ENCODE measurements at places on chromosomes 3 and 15. TPM values are rescaled to one million over a fixed set of nuclear protein-coding genes. Genes with fewer than 3 reads are reported as not detected.

Gene TMC3
- total RNA-seq = not detected

DNA sequence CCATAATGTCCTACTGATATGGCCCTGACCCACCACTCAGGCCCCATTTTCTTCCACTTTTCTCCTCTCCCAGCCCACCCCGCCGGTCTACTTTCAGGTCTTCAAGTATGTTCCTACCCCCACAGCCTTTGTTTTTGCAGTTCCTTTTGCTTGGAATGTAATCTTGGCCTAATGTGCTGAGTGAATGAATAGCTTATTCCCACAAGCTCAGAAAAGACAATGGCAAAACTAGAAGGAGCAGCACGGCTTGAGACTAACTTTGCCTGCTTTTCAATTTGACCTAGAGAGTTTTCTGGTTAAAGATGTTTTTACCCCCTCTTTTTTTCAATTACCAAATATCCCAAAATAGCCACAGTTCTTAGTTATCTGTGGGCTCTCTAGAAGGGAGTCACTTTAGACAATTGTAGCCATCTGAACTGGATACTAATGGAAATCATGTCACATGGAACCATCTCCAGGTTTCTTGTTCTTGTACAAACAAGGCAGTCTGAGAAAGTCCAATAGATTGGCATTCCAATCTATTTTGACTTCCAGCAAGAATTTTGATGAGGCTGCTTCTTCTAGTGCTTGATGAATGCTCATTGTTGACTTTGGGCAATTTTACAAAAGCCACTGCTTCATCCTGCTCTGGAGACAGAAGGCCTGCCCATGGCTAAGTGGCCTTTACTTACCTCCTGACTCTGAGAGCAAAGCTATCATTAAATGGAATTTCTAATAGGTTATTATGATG is 16.3 kb upstream of the LMCD1 start:
- no peak for DNase-seq

DNA sequence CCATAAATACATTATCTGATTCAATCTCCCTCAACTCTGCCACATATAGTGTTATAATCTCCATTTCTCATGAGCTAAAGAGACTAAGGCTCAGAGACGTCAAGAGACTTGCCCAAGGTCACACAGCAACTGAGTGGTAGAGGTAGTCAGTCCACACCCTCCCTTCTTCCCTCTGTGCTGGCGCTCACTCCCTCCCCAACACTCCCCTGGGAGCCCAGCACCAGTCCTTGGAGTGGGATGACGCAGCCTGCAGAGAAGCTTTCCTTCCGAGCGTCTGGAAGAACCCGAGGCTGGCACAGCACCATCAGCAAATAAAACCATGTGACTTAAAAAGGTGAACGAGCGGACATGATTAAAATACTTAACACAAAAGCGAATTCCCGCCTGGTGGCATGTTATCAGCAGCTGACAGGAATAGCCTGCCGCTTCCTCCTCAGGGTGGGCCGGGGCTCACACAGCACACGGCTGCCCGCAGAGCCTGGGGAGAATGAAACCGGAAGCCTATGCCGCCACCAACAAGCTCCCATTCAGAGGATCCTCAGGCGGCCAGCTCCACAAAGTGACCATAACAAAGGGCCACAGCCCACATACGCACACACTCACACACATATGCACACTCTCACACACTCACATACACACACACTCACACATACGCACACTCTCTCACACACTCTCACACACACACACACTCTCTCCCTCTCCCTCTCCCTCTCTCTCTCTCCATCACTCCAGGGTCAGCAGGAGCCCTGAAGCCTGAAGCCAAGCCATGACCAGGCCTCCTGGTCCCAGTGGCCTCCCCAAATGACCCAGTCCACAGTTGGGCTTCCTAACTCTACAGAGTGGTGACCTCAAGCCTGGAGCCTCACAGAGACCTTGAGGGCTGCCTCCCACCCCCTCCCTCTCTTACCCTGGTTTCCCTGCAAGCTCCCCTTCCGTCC is 120.5 kb downstream of the XXYLT1 start:
- no peak for DNase-seq

- DNase-seq = peak; percentile 18
Observed at GRCh38 chr15:89690276-89691218, at the start of the genes PEX11A and WDR93. PEX11A (minus strand) TSS chr15:89690754; CDS start chr15:89690632, 122 bp downstream. WDR93 (plus strand) TSS chr15:89690811; CDS start chr15:89701747, 10,936 bp downstream.

DNA sequence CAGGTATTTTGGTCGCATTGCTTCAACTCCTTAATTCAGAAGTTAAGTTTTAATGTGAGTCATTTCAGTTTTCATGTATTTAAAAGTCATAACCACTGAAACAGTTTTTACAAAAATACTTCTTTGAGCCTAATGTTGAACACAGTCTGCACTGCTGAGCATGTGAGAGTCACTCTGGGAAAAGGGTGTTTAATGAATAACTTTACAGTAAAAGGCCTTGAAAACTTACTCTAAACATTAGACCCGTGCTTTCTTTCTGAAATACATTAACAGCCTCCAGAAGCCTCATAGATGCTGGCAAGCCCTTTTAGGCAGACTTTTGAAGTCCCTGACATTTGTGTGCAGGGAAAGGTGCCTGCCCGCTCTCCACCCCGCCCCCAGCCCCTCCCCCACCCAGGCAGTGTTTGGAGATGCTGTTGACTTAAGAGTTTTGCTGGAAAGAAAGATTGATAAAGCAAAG is 68.9 kb upstream of the NR2F2 start:
- no peak for DNase-seq

DNA sequence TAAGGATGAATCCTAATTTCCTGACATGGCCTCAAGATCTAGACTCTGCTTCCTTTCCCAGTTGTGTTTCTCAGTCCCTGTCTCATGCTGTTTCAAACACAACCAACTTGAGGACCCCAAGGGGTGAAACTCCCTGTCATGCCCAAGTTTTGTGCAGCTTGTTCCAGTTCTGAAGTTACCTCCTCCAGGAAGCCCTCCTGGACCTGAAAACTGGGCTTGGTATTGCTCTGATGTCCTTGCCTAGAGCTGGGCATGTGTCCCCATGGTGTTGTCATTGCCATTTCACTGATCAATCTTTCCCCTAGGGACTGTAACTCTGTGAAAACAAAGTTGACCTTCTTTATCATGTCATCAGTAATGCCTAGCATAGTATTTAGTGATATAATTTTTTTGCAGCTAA is 6.1 kb upstream of the LMOD3 start:
- DNase-seq = no peak

Gene PRSS50
- total RNA-seq = not detected

Gene MYO5C
- total RNA-seq = 17.8 TPM

- no peak for DNase-seq
Observed at GRCh38 chr3:186810336-186810996, 4.2 kb upstream of the RFC4 start.

- DNase-seq = no peak
Observed at GRCh38 chr15:78142332-78142731, 6.8 kb upstream of the IDH3A start.

Data from esophagus squamous epithelium (tissue), 5 donors.